ENCODE measurements at places on chromosomes 7 and 10.

GRCh38 chr10:25304606-25305005, 129.8 kb downstream of the GPR158 start:
- DNase-seq: no peak

GRCh38 chr7:79216236-79216635, 237.2 kb downstream of the MAGI2 start:
- DNase-seq: no peak

- no peak for DNase-seq
Measured at GRCh38 chr7:94375691-94376090, 19.0 kb upstream of the COL1A2 start.

DNA sequence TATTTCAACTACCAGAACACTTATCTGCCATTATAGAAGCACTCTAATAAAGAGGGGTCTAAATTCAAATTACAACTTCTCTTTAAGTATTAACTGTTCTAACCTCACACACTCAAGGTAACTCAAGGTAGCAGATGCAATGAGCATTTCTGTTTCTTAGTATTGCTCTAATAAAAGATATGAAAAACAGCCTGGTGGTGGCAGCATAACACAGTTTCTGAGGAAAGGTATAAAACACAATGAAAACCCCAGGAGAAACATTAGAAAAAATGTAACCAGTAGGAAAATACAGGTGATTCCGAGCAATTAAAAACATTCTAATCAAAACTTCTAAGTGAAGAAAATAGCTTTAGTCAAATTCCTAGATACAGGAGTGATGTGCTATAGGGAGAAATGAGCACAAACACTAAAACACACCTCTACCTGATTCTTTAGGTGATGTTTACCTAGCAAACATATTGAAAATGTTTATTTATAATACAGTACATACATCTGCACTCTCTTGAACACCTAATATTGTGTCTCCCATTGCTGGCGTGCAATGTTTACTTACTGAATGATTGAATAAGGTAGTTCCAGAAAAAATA, 3.5 kb downstream of the MKRN1 start:
- DNase-seq: no peak

DNA sequence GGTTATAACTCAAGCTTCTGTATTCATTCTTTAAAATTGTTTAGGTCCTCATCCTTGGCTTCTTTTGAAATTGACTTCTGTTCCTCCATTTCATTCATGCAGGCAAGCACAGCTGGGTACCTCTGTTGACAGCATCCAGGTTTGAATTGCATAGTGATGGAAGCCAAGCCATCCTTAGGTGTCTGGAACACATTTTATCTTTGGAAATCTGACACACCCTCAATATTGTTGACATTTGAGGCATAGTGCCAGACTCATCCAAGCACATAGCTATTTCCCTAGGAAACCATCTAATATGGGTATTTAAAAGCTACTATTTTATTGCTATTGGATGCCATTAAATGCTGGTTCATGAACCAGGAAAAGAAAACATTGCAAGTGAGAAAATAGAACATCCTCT, 142.1 kb upstream of the PTPRZ1 start:
- DNase-seq: no peak

DNA sequence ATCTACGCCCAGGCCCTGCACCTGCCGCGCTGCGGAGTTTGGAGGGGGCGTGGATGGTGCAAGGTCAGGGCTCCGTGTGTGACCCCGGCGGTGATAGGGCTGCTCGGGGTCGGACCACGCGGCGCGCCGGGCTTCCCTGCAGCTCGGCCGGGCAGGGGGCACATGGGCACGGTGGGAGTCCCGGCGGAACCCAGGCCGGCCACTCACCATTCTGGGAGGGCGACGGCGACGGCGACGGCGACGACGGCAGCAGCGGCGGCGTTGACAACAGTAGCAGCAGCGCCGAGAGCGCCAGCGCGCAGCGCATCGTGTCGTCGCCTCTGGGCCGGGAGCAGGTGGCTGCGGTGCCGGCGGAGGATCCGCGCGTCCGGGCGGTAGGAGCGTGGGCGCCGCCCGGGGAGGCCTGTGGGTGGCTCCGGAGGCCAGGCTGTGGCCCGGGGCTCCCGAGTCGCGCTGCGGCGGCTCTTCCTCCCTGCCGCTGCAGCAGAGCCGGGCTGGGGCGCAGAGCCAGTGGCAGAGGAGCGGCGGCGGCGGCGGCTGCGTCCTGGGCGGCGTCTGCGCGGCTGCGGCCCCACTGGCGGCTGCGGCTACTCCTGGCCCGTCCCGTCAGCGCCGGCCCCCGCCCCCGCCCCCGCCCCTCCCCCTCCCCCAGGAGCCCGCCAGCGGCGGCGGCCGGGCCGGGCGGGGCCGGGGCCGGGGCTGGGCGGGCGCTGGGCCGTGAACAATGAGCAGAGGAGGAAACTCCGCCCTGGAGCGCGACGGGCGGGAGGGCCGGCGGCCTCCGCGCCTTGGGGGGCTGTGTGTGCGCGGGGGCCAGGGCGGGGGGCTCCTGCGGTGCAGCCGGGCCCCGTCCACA, at the start of gene PODXL:
Gene PODXL, minus strand, starts transcription at position 576 of the 856 bp plus-strand sequence. Its CDS starts 269 bp downstream, at position 307.
- peak; percentile 39 for DNase-seq

DNA sequence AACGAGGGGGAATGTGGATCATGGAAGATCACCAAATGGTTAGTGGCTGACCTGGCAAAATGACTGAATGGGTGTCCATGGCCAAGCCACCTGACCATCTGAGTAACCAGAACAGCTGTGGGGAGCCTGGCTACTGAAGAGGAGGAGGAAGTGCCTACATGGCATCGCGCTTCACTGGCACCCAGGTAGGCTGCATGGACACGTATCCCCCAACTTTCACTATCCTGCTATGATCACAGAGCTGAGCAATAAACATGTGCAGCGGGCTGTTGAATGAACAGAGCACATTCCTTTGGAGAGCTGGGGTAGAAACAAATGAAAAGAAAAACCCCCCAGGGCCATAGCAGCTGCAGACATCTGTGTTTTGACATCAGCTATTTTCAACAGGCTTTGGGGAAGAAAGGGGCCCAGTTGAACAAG, 6.5 kb downstream of the AKR1B1 start:
- no peak for DNase-seq

DNA sequence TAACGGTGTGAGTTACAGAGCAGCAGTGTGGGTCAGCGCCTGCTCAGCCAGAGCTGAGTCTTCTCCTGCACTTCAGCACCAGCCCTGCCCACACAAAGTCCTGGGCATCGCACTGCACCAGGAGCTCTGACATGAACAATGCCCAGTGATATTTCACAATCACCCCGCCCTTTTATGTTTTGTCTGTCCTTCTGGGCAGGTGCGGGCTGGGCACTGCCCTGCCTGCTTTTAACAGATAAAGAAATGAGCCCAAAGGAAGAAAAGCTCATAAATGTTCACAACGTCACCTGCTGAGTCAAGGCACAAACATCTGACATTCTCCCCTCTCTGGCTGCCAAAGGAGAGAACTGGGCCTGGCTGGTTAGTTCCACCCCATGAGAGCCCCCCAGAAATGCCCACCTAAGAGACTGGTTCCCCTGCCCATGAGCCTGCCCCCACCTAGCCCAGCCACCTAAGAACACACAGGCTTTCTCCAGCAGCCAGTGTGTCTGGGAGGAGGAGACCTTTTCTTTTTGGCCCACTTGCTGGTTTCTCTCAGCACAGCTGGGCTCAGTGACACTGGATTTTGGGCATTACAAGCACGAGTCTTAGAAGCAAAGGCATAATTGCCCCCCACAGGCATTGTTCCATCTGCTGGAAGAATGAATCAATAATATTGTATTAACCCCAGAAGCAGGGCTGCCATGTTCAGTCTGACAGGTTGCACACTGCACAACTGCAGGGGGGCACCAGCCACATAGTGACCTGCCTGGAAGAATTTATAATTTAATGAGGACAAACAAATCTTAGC, 22.3 kb downstream of the CALML3 start:
- DNase-seq: no peak

DNA sequence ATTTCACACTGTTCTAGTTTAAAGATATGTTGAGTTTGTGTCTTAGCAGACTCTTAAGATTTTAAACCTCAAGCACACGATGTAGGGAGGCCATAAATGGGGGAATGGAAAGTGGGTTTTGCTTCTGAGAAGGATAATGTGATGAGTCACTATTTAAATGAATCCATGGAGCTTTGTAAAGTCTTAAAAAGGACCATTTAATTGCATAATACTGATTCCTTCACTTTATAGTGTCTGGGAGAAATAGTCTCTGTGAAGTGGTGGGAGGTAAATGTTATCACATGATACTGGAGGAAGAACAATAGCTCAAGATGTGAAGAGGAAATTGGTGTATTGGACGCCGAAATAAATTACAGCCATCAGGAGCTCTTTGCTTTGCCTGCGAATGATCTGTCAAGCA, 84.0 kb upstream of the MYO3A start:
- DNase-seq: no peak

DNA sequence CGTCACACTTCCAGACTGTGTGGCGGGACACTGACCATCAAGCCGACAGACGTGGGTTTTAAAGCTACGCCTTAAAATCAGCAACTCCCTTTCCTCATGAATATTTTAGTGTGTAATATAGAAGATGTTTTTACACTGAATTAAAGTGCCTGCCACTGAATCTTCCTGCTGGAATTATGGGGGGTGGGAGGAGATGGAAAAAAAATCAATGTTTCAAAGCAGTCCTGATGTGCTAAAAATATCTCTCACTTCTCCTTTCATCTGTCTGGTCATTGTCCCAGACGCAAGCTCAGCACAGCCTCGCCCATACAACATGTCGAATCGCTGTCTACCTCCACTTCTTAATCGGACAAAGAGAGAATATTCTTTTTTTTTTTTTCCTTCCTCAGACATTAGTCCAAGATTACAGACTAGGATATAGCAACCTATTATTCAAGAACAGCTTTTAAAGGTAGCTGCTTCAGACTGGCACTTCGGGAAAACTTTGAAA, 165.1 kb upstream of the KLF14 start:
- DNase-seq: no peak

GRCh38 chr10:11339013-11339412, 272.4 kb downstream of the USP6NL start:
- no peak for DNase-seq

DNA sequence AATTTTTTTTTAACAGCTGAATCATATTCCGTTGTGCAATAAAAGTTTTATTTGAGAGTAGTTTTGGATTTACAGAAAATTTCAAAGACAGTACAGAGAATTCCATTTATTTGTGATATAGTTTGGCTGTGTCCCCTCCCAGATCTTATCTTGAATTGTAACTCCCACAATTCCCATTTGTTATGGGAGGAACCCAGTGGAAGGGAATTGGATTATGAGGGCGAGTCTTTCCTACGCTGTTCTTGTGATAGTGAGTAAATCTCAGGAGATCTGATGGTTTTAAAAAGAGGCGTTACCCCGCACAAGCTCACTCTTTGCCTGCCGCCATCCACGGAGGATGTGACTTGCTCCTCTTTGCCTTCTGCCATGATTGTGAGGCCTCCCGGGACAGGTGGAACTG, 228.0 kb upstream of the MAGI2 start:
- no peak for DNase-seq

DNA sequence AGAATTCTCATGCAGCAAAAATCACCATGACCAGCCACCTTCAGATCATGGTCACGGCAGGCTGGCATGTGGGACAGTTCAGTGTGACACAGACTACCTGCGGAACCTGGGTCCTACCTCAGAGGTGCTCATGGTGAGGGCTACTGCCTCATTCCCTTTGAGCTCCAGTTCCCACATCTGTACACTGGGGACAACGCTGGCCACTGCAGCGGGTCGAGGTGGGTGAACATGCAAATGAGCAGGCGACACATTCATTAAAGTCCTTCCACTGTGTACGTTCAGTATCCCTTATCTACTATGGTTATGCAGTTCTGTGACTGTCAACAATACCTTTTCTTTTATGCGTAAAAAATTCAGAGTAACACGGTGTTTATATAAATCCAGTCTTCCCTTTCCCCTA, 218.7 kb upstream of the AOAH start:
- no peak for DNase-seq

DNA sequence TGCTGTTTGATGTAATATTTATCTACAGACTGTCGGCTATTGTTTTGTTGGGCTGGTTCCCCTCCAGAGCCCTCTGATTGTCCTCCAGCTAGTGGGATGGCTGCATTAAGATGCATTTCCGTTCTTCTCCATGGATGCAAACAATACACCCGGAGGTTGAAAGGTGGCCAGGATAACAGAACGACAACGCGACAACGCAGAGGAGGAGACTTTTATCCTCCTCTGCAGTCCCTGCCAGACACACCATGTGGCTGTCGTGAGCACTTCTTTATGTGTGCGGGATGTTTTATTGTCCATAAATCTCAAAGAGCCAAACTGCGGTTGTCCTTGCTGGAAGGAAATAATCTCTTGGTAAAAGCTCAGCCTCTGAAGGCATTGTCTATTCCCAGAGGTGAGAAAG, 39.1 kb upstream of the TCERG1L start:
- no peak for DNase-seq

DNA sequence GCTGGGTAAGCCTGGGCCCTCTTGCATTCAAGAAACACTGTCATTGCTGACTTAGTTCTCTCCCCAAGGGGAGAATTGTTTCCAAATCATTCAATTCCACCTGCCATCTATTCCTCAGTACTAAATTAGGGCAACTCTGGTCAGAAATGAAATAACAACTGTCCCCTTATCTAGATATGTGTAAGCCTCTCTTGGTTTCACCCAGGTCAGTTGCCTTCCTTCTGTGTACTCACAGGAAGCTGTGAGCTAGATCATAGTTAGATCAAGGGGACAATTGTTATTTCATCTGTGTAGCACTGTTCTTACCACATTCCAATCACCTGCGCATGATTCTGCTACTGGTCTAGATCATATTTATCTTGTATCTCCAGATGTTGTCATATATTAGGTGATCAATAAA, 483.0 kb upstream of the SORCS1 start:
- DNase-seq: no peak

- DNase-seq: no peak
Measured at GRCh38 chr7:134403062-134403461, 55.8 kb downstream of the AKR1B1 start.

- DNase-seq: no peak
Measured at GRCh38 chr10:71433768-71434744, 37.3 kb downstream of the CDH23 start.

DNA sequence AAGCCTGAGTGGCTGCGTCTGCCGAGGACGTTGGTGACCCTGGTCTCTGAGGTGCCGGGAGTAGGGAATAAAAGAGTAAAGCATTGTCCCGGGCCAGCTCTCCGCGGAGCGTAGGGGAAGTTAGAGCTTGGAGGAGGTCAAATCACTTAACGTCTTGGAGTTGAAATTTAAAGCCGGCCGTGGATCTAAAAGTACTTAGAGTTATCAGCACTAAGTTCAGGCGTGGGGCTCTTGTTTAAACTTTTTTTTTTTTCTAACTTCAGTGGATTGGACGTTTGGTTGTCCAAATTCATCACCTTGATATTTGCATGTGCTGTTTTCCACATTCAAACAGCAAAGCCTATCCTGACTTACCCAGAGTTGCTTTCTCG, 700 bp downstream of the NIPSNAP2 start:
- DNase-seq: no peak
